ENCODE measurements at places on chromosomes 4 and X.
A peak's percentile ranks its signal among the peaks of the same experiment; 100 is the strongest.

DNA sequence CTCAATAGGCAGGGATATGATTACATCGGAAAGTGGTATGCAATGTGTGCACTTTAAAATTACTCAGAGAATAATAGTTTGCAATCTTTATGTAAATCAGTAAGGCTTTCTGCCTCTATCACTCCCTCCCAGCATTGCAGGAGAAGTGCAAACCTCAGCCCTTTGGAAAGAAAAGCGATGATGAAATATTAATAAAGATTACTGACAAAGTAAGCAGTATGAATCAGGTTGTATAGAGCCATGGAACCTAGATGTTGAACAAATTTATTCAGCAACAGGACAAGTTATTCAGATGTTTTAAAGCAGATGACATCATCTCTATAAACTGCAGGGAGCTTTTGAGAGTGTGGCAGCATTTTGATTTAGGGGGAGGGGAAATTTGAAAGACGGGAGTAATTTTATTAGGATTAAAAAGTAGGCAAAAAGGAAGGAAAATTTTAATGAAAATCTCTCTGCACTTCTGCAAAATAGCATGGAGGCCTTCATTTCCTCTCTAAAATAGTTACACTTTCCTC lies 631.7 kb upstream of the GRIA3 start:
- no peak for DNase-seq

DNA sequence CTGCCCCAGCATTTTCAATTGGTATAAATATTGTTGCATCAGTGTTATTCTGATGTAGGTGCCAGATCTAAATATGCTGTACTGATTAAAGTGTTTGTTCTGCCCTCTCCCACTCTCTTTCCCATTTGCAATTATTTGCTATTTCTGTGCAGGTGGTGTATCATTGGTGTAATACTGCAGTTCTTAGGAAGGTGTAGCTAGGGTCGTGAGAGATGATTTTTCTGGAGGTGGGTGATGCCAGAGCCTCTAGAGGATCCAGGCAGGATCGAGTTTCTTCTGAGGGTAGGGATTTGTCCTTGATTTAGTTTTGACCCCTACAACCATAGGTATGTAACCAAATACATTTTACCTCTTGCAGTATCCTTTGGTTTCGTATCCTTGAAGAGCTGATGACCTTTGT lies 1.9 kb downstream of the SMAD1 start:
- DNase-seq = no peak

- no peak for DNase-seq
These were observed 1508.9 kb downstream of the STIM2 start for GRCh38 chr4:28369499-28369898.

DNA sequence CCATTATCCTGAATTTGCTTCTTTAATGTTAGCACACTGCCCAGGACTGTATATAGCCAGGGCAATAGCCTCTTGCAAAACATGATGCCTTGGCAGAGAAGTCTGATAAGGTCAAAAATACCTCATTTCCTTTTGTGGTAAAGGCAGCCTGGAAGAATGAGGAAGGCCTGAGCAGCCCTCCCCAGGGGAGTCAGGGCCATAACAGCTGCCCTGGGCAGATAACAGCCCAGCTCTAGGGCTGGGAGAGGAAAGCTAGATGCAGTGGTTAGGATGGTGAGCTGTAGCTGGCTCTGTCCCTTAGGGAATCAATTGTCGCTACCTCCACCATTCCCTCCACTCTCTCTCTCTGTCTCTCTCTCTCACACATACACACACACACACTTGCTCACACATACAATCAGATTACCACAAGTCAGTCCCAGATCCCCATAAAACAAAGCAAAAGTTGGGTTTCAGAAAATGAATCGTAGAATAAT lies 29.2 kb downstream of the EFHC2 start:
- DNase-seq = peak; percentile 40

DNA sequence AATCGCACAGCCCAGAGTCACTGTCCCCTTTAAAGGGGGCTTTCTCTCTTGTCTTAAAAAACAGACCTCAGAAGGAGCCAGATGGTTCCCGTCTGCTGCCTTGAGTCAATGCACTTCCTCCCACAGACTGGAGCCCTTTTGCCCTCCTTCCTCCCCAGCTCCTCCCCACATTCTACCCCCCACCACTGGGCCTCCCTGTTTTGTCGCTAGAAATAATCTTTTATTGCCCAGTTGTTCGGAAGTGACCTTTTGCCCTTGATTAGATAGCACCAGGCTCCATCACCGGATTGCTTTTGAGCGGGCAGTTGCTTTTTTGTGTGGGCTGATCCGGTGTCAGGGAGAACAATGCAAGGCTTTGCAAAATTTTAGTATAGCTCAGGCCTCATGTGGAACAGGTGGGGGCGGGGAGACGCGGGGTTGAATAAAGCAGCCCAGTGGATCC lies 47.7 kb downstream of the SPRY1 start:
- DNase-seq = no peak

DNA sequence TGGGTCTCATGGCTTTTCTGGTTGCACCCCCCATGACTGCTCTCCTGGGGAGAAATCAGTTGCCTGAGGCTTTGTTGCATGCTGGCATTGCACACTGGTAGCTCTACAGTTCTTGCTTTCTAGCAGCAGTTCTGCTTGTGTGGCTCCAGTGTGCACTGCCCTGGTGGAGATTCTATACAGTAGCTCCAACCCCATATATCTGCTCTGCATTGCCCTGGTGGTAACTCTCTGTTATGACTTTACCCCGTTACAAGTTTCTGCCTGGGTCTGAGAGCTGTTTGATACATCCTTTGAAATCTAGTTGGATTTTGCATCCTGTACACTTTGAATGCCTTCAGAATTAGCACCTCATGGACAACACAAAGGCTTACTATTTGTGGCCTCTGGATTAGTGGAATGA lies 241.4 kb upstream of the EPHA5 start:
- no peak for DNase-seq

GRCh38 chr4:52680381-52680780 lies 21.3 kb upstream of the USP46 start:
- DNase-seq = no peak

DNA sequence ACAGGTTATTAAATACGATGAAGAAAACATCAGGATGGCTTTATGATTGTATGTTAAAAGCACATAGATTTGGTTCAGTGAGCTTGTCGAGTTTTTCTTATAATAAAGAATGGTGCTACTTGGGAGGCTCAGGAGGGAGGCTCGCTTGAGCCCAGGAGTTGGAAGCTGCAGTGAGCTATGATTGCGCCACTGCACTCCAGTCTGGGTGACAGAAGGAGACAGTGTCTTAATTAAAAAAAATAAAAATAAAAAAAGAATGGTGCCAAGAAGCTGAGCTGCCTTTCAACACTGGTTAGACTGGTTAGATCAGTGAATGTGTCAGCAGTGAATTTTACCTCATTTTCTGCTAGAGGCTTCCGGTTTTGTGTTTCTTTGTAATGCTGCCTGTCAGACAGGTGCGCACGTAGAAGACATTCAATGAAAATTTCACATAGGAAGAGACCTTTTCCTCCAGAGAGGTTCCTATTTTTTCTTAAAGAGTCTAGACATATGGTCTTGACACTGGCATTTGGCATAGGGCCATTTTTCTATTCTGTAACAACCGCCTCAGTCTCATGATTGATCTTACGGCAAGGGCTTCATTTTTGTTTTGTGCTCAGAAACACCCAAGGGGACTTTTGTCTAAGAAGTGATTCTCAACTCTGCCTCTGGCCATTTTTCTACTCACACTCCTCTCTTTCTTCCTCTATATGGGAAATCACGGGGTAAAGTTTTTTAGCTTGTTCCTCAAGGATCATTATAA lies 15.0 kb upstream of the ARSF start:
- DNase-seq = no peak

- DNase-seq = peak; percentile 84
These were observed 741 bp downstream of the SPATA18 start for GRCh38 chr4:52051615-52052474.

GRCh38 chr4:141636771-141637460 lies 533 bp downstream of the IL15 start:
- peak; percentile 65 for DNase-seq

- DNase-seq = peak; percentile 71
These were observed 26.8 kb downstream of the PRPS1 start for GRCh38 chrX:107654872-107655761.

- no peak for DNase-seq
These were observed 841.6 kb upstream of the FRG1 start for GRCh38 chr4:189098932-189099696.

DNA sequence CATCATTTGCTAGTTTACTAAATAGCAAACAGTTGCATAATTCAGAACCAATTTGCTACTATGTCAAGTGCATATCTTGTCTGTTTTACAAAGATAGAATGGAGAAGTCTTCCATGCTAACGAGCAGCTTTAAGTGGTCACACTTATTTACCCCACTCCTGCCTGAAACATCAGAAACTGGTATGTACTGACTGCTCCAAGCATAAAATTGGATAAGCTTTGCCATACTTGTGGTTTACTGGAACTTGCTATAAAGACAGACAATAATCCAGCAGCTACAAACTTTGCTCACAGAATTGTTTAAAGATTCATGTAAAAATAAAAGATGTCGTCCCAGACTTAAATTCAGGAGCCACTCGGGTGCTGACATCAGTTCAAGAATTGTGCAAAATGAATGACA lies 13.3 kb upstream of the CDKL2 start:
- DNase-seq = no peak

GRCh38 chrX:149521438-149521837 lies 16.3 kb upstream of the IDS start:
- DNase-seq = no peak

GRCh38 chrX:23727206-23727605 lies 15.9 kb downstream of the ACOT9 start:
- DNase-seq = no peak

DNA sequence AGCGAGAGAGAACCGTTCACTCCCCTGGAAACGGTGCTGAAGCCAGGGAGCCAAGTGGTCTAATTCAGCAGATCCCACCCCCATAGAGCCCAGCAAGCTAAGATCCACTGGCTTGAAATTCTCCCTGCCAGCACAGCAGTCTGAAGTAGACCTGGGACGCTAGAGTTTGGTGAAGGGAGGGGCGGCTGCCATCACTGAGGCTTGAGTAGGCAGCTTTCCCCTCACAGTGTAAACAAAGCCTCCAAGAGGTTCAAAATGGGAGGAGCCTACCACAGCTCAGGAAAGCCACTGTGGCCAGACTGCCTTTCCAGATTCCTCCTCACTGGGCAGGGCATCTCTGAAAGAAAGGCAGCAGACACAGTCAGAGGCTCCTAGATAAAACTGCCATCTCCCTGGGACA lies 37.8 kb upstream of the CDS1 start:
- no peak for DNase-seq

- no peak for DNase-seq
These were observed 125.6 kb downstream of the PTTG2 start for GRCh38 chr4:38085751-38086150.

GRCh38 chr4:8468746-8469535 lies 28.4 kb downstream of the TRMT44 start:
- peak; percentile 77 for DNase-seq

GRCh38 chr4:138614398-138615142 lies 372.4 kb upstream of the SLC7A11 start:
- no peak for DNase-seq
